ENCODE measurements at places on chromosomes 11 and 22. TPM values are rescaled to one million over a fixed set of nuclear protein-coding genes. Genes with fewer than 3 reads are reported as not detected.

GRCh38 chr11:1877211-1878136, 14.2 kb downstream of the PRR33 start:
- H3K36me3 ChIP-seq = no peaks in the 10 kb centered on the region
- peaks cover under 1% of the 10 kb centered on the region for H3K4me1 ChIP-seq
- H3K27me3 ChIP-seq = no peaks in the 10 kb centered on the region
- no peak overlapping the region for H3K4me3 ChIP-seq
- DNase-seq = no peak

GRCh38 chr11:102850973-102851745, 7.8 kb upstream of the MMP3 start:
- H3K4me3 ChIP-seq = no peak overlapping the region
- no peaks in the 10 kb centered on the region for H3K36me3 ChIP-seq
- DNase-seq = no peak
- H3K27me3 ChIP-seq = no peaks in the 10 kb centered on the region
- H3K27ac ChIP-seq = no peak overlapping the region

GRCh38 chr11:62153087-62153395, 29.2 kb downstream of the INCENP start:
- H3K4me1 ChIP-seq = no peaks in the 10 kb centered on the region
- no peaks in the 10 kb centered on the region for H3K36me3 ChIP-seq
- no peak for DNase-seq
- no peak overlapping the region for H3K27ac ChIP-seq
- no peak overlapping the region for H3K4me3 ChIP-seq

GRCh38 chr11:94588366-94588942, 21.3 kb downstream of the PIWIL4 start:
- H3K27ac ChIP-seq = no peak overlapping the region
- no peak overlapping the region for H3K4me3 ChIP-seq

DNA sequence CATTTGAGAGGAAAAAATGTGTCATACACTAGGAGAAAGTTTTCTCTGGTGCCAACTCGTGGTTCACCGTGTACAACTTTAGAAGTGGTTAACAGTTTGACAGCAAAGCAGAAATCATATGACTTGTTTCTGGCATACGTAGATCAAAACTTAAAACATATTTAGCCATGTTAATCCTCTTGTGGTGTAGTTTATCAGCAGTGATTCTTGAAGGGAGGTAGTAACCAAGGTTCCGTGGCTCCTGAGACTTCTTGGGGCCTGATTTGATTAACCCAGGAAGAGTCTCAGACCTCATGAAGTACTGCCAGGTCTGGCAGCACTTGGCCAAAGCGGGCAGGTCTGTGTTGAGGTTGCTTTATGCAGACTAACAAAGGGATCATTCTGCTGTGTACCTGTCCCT, 40.5 kb downstream of the SREBF2 start:
- DNase-seq = no peak
- H3K27me3 ChIP-seq = no peaks in the 10 kb centered on the region
- peaks cover 9% of the 10 kb centered on the region for H3K36me3 ChIP-seq
- no peak overlapping the region for H3K4me3 ChIP-seq
- no peaks in the 10 kb centered on the region for H3K4me1 ChIP-seq

DNA sequence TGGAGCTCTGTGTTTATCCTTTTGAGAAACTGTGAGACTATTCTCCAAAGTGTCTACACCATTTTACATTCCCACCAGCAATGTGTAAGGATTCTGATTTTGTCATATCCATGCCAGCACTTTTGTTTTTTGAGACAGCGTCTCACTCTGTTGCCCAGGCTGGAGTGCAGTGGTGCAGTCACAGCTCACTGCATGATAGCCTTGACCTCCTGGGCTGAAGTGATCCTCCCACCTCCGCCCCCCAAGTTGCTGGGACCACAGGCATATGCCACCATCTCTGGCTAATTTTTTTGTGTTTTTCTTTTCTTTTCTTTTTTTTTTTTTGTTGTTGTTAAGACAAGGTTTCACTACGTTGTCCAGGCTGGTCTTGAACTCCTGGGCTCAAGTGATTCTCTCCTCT, 35.3 kb downstream of the PPP6R3 start:
- no peak overlapping the region for H3K27ac ChIP-seq
- H3K4me3 ChIP-seq = no peak overlapping the region
- DNase-seq = no peak
- H3K4me1 ChIP-seq = peaks cover 17% of the 10 kb centered on the region
- no peaks in the 10 kb centered on the region for H3K36me3 ChIP-seq
- no peaks in the 10 kb centered on the region for H3K27me3 ChIP-seq

DNA sequence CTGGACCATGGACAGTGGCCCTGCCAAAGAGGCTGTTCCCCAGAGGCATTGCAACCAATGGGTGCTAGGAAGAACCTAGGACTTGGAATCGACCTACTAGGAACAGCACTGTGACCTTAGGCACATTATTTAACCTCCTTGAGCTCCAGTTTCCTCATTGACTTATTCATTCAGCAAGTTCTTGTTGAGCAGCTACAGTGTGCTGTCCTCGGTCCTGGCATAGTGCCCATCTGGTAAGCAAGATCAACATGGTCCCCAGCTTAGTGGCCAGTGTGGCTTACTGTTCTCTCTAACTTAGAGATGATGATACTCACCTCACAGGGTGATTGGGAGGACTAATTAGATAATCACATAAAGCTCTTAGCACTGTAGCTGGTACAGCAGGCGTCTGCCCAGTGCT, 8.2 kb downstream of the ABCG4 start:
- no peaks in the 10 kb centered on the region for H3K4me1 ChIP-seq
- DNase-seq = no peak
- H3K27me3 ChIP-seq = peaks cover 3% of the 10 kb centered on the region

PTPN5 gene
- total RNA-seq = 8.5 TPM

PLEKHA7 gene
- total RNA-seq = 20.3 TPM

TREH gene
- total RNA-seq = not detected

Data from neural progenitor cell (in vitro differentiated cells).